ENCODE measurements at places on chromosomes 3 and 15.

DNA sequence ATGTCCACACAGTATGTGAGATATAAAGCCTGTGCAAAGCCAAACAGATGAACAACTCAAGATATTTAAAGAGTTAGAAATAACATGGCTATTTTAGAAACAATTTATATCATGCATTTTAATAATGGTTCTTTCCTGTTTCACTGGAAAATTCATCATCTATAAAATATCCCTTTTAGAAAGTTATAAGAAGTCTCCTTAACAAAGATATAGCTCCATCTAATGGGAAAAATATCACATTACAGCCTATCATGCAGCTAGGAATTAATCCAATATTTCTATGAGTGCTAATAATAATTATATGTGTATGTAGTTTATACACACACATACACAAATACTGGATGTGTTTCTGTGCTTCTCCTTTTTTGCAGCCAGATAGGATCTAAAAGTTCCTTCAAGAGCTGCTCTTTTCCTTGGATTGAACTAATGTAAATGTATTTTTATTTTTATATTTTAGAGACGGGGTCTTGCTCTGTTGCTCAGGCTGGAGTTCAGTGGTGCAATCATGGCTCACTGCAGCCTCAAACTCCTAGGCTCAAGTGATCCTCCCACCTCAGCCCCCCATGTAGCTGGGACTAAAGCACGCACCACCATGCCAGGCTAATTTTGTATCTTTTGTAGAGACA, 21.6 kb downstream of the RPL22L1 start:
- peak; percentile 50 for DNase-seq

DNA sequence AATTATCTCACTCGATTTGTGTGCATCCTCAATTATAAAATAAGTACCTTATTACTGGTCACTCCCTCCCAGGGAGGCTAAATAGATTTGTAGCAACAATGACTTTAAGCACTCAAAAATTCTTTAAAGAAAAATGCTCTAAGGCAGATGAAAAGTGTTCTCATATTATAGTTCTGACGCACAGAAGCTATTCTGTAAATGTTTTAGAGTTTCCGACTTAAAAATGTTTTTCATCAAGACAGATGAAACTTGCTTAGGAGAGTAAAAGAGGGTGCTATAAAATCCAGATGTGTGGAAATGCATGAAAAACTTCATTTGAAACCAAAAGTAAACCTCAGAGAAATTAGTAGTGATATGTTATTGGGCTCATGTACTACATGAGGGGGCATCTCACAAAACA, 398.4 kb upstream of the KCNMB2 start:
- no peak for DNase-seq

GRCh38 chr3:101724329-101725193, at the start of gene CEP97:
Gene CEP97 (plus strand): TSS chr3:101724614. CDS start chr3:101724677, 63 bp downstream.
- DNase-seq: peak; percentile 98

- DNase-seq: no peak
Measured at GRCh38 chr3:57165641-57166040, 488 bp upstream of the IL17RD start.

GRCh38 chr3:99678023-99678422, 39.6 kb downstream of the COL8A1 start:
- no peak for DNase-seq

DNA sequence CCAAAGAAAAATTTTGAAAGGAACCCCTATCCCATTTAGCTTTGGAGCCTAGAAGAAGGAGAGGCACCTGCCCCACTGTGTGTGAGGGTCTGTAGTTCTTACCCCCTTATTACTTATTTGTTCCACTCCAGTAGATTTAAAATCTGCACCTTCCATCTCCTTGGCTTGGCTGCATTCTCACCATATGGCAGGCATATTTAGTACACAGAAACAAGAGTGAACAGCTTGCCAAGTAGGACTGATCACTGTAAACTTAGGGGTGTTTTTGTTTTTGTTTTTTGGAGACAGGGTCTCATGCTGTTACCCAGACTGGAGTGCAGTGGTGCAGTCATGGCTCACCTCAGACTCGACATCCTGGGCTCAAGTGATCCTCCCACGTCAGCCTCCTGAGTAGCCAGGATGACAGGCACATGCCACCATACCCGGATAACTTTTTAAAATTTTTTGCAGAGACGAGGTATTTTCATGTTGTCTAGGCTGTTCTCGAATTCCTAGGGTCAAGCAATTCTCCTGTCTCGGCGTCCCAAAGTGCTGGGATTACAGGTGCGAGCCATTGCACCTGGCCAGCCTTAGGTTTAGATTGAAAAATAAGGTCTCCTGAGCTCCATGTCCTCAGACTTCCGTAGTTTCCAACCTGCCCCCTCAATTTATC, 14.1 kb upstream of the ANXA2 start:
- no peak for DNase-seq

DNA sequence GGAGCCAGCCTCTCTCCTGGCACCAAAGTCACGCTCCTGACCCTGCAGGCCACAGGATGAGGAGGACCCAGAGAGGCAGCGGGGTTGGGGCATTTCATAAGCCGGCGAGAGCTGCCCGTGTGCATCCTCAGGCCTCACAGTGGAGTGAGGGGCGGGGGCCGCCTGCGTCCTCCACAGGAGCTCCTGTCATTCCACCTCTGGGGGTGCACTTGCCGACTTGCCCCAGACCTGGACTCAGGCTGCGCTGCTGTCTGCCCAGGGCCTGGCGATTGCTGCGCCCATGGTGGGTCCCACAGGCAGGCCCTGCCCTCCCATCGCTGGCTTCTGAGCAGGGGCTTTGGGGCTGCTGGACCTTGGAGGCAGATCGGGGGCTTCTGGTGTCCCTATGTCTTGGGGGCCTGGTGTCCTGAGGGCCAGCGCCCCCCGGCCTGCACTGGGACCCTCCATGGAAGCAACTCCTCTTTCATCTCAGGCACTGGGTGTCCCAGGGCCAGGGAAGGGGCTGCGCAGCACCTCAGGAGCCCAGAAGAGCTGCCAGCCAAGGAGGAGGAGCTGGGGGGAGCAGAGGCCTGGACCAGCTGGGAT, 184.0 kb downstream of the GOLGA6L6 start:
- no peak for DNase-seq

DNA sequence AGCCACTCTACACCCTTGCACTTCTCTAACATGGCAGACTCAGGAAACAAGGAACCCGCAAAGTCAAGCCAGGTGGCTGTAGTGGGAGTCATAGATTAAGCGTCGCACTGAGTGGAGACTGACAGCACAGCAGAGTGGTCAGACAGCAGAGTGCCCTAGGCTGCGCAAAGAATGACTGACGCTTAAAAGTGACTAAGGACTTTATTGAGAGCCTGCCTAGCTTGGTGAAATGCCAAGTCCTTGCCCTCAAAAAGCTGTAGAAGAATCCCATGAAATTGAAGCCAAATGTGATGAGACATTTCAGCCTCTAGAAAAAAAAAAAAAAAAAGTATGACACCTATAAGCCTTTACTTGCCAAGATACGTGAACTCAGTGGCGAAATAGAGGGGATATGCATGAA, 30.2 kb downstream of the NCEH1 start:
- no peak for DNase-seq

- DNase-seq: no peak
Measured at GRCh38 chr15:86854176-86854575, 774.5 kb downstream of the AGBL1 start.

GRCh38 chr3:155444771-155445170, 151.3 kb upstream of the STRIT1 start:
- no peak for DNase-seq

GRCh38 chr15:38005953-38006808, 71.7 kb downstream of the TMCO5A start:
- no peak for DNase-seq

DNA sequence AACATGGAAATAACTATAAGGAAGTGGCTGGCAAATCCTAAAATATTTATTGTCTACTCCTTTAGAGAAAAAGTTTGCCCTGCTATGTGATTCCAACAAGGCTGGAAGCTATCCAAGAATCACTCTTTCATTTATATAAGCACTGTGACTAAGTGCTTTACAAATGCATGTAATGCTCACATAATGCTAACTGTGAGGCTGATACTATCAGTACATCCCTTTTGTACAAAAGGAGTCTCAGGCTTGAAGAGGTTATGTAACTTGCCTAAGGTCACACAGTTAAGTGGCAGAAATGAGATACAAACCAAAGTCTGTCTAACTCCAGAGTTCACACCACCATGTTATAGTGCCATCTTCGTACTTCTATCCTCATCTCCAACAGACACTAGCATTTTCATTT, 17.0 kb downstream of the TOPBP1 start:
- DNase-seq: no peak

- DNase-seq: no peak
Measured at GRCh38 chr3:196042673-196043072, 39.2 kb downstream of the TFRC start.

GRCh38 chr3:166089575-166089974, 252.4 kb upstream of the BCHE start:
- DNase-seq: no peak

- DNase-seq: peak; percentile 60
Measured at GRCh38 chr3:105869861-105870755, 1.3 kb upstream of the CBLB start.

GRCh38 chr3:9231006-9231405, 18.4 kb downstream of the SRGAP3 start:
- no peak for DNase-seq

DNA sequence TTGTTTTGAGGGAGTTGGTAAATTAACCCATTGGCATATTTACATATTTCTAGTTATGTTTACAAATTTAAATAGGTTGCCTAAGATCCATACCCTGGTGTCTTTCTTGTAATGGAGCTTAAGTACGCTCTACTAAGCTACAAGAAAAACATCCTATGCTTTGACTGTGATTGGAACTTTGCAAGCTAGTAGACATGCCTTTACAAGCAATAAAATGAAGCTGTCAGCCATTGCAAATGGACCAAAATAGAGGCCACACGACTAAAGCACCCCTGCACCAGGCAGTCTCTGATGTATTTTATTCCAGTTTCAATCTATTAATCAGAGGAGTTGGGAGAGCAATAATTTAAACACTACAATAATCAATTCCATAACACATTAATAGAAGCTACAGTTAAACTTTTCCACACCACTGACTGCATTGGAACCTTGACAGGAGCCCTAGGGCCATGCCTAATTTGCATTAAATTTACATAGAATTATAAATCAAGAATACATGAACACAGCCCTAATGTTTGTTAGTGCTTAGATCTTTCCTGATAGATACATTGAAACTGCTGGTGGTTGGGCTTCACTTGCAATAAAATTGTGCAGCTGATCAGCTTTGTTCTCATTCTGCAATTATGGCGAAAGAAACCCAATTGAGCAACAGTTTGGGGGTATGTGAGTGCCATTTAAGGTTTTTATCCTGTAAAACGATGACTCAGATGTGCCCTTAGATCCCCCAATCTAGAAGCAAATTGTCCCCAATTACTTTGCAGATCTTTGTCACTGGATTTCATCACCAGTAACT, 360.1 kb downstream of the LSAMP start:
- no peak for DNase-seq

- DNase-seq: no peak
Measured at GRCh38 chr3:192904632-192905289, 12.9 kb downstream of the MB21D2 start.

DNA sequence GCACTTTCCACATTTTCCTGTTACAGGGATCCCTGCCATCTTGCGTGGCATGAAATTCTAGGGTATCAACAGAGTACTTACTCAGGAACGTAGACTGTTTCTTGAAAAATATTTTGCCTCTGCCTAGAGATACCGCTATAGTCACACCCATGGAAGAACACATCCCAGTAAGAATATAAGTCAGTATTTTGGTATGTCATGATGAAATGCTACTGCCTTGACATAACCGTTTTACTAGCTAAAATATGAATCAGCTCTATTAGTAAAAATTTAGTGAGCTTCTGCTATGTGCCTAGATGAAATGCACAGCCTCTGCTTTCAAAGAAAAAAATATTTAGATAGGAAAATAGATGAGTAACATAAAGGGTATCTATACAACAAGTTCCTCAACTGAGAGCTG, 276.4 kb downstream of the TBC1D5 start:
- DNase-seq: no peak

GRCh38 chr3:184239221-184239620, 9.5 kb downstream of the ALG3 start:
- no peak for DNase-seq

DNA sequence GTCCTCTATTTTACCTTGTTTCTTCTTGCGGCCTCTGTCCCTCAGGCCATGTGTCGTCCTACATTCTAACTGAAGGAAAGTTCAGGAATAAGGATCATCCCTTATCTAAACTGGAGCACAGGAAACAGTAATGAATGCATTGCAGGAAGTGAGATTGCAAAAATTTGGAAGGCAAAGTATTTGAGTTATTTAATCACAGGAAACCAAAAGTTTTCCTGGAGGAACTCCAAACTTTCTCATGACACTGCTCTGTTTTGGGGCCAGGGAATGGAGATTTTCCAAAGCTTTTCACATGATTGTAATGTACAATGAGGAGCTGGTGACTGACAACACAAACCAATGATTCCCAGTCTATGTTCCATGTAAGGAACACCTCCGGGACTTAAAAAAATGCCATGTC, 57.8 kb upstream of the PLSCR4 start:
- DNase-seq: no peak

DNA sequence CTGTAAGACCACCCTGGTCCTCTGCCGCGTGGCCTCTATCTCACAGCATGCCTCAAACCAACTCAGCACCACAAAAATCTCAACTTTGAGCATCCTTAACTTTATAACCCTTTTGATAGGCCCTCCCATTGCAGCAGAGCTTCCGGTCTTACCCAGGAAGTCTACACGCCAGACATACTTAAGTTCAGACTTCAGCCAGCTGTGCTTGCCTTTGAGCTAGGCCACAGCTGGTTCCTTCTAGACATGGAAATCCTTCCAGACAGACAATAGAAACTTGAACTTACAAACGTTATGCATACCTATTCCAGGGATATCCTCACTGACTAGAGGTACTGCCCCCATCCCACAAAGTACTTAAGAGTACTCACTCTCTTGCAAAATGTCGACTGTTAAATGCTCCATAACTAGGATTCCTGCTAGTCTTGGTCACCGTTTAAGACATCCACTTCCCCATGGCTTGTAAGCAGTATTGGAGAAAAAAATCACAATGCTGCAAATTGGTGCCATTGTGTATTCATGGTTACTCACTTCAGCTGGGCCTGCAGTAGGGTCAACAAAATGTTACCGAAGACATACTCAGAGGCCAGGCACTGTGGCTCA, 183.5 kb downstream of the TBL1XR1 start:
- DNase-seq: no peak

DNA sequence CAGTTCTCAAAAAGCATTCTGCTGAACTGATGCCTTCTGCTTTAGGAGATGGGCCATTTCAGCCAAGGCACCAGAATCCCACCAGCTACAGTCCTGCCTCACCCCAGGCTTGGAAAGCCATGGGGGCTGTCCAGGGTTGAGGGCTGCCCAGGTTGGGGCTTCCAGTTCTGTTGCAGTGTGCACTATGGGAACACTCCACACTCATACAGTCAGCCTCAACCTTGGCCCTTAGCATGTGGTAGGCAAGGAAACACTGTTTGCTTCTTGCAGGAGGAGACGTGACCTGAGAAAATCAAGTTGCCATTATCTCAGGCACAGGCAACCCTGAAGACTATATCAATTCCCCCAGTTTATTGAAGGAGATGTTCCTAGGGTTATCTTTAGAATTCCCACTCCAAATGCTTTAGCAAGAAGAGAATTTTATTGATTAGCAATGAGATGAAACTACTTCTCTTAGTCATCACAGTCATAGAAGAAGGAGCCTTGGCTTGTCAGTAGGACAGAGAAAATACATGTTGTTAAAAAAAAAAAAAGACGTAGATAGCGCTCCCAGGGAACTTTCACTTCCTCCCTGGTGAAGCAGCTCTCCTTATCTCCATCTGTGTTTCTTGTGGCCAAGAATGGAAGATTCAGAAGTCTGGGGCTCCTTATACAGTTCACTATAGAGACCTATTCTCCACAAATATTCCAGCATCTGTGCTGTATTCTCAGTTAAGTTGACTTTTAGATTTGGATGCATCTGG, 38.3 kb upstream of the IL12A start:
- DNase-seq: no peak

- no peak for DNase-seq
Measured at GRCh38 chr3:136835813-136836510, 17.0 kb downstream of the SLC35G2 start.

Measured in AML-193 (cell line).